ENCODE measurements at places on chromosomes 6 and 20.

DNA sequence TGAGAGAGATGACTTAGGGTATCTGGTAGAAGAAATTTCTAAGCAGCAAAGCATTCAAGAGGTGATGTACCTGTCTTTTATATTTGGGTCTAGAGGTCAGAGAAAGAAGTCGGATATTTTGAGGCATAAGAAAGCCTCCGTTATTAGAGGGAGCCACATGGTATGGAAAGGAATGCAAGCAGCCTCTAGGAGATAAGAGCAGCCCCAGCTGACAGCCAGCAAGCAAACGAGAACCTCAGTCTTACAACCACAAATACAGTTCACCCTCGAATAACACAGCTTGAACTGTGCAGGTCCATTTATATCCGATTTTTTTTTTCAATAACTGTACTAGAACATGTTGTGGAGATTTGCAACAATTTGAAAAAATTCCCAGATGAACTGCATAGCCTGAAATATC is 190.7 kb upstream of the VGLL2 start:
- DNase-seq: no peak

- no peak for DNase-seq
Observed at GRCh38 chr6:41878961-41879405, 16.2 kb downstream of the USP49 start.

- DNase-seq: no peak
Observed at GRCh38 chr6:49743429-49743828, 759 bp downstream of the CRISP3 start.

DNA sequence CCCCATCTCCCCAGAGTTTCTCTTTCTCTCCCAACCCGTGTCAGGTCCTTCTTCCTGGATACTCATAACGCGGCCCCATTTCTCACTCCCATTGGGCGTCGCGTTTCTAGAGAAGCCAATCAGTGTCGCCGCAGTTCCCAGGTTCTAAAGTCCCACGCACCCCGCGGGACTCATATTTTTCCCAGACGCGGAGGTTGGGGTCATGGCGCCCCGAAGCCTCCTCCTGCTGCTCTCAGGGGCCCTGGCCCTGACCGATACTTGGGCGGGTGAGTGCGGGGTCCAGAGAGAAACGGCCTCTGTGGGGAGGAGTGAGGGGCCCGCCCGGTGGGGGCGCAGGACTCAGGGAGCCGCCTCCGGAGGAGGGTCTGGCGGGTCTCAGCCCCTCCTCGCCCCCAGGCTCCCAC is at the start of gene HLA-F:
HLA-F (plus strand) TSS at position 173 of the 404 bp plus-strand sequence; CDS start at position 203, 30 bp downstream.
- DNase-seq: peak; percentile 98

GRCh38 chr20:5751856-5752255 is 1.7 kb downstream of the SHLD1 start:
- DNase-seq: no peak

Measured in CD4-positive, alpha-beta T cell treated with Interleukin-17A for 1 hour (primary cell).